ENCODE measurements at places on chromosomes 4 and X.

- DNase-seq = no peak
Measured at GRCh38 chr4:140134746-140135425, 19.1 kb downstream of the MAML3 start.

- no peak for DNase-seq
Measured at GRCh38 chr4:41079881-41080560, 134.3 kb downstream of the APBB2 start.

GRCh38 chr4:3518511-3518880 lies 13.7 kb downstream of the LRPAP1 start:
- no peak for DNase-seq

DNA sequence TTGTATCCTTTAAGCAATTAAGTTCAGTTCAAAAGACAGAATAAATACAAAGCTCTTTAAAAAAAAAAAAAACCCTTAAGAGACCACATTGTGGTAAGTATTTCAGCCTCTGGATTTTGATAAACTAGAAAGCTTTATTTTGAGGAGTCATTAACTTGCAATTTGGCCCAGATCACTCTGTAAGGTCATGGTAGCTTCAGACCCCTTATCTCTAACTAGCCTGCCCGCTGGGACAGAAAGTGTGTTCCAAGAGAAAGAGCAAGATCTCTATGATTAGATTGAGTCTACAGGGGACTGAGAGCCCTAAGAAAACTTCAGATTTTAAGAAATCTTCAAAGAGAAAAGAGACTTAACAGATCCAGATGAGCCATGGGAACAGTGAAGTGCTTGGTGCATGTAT lies 45.6 kb downstream of the GALNT7 start:
- no peak for DNase-seq

GRCh38 chrX:1248331-1249061 lies 20.1 kb upstream of the CSF2RA start:
- no peak for DNase-seq

- no peak for DNase-seq
Measured at GRCh38 chr4:106329041-106329618, 12.8 kb downstream of the AIMP1 start.

- no peak for DNase-seq
Measured at GRCh38 chrX:34404386-34405070, 252.6 kb downstream of the TMEM47 start.

DNA sequence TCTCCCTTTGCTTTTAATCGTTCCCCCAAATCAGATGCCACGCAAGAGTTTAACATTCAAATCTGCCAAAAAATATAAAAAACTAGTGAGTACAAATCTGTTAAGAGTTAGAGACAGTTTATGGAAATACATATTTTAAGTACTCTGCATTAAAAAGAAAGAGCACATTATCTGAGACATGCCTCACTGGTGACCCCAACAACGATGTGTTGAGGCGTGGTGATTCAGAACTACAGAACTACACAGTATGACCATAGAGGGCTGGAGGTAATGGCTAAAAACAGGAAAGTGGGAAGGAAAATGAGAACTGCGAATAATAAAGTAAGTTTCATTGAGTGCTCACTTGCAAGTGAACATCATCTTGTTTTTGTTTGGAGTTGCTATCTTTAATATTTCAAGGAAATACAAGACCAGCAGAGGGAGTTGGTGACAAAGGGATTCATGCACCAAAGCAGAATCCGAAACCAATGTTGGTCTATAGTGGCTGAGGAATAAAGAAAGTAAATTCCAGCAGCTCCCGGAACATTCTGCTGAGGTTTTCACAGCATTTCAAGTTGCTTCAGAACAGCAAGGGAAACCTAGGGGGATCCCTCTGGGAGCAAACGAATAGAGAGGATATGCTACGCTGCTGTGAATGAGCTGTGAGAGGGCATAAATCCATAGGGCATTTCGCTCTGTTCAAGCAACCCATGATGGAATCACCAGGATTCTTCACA lies 92.2 kb downstream of the DCHS2 start:
- no peak for DNase-seq

- no peak for DNase-seq
Measured at GRCh38 chr4:78517050-78517652, 34.4 kb upstream of the ANXA3 start.

- no peak for DNase-seq
Measured at GRCh38 chrX:127259742-127260141, 440.2 kb downstream of the PRR32 start.

- no peak for DNase-seq
Measured at GRCh38 chr4:123522646-123523045, 126.1 kb downstream of the SPRY1 start.

- no peak for DNase-seq
Measured at GRCh38 chr4:176090115-176090514, 24.5 kb downstream of the WDR17 start.

GRCh38 chr4:53688186-53688790 lies 97.0 kb upstream of the LNX1 start:
- peak; percentile 31 for DNase-seq

- DNase-seq = no peak
Measured at GRCh38 chrX:141904262-141904661, 568 bp downstream of the MAGEC1 start.

- DNase-seq = no peak
Measured at GRCh38 chrX:63735882-63736281, 49.1 kb downstream of the ARHGEF9 start.

DNA sequence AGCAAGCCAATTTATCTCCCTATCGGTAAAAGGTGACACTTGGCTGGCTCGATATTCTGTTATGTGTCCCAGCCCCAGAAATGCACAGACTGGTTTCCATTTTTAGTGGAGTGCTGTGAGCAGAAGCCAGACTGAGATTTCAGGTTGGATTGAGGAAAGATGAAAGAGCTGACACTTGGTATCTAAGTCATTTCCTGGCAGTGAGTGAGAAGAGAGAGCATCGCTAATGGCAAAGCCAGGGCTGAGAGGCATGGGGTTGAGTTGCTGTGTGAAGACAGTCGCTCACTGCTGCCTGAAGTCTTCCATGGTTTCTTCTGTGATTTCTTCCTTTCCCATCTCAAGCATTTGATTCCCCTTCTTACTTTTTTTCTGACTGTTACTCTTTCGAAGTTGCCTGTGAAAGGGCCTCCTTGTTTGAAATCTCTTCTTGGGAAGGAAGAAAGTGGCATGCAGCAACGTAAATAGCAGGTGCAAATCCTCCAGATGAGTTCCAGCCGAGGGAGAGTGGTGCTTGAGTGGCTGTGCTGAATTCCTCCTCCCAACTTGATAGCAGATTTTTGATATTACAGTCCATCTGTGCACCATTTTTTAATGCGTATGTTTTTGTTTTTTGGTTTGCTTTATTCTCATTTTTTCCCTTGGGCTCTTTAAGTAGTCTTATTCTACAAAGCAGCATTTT lies 109.2 kb upstream of the LIMCH1 start:
- no peak for DNase-seq

DNA sequence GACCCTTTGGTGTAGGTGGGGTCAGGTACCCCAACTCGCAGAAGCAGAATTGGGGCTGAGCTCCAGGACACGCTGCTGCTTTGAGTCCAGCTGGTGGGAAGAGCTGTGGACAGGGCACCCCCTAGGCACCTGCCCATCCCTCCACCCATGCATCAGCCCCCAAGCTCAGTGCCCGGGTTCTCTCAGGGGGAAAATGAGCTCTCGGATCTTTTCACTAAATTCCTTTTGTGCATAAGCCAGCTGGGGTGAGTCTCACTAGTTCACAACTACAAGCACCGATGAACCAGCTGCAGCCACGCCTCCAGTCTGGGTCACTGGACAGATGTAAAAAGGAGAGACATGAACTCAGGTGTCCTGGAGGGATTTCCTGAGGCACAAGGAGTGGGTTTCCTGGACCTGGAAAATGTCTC lies 286.8 kb downstream of the CRLF2 start:
- no peak for DNase-seq

DNA sequence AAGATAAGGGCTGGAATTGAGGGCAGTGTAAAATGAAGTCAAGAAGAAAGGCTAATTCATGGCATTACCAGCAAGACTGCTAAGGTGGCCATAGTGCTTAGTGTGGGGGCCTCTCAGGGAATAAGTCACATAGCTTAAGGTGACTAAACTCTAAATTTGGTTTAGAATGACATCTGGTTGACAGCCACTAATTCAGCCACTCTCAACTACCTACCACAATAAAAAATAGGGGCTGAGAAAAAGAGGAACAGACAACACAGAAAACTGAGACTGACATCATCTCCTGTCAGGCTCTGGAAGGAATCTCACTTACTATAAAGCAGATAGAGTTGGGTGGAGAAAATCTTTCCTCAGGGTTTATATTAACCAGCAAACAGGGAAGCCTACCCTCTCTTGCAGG lies 96.9 kb downstream of the CHRDL1 start:
- DNase-seq = no peak

GRCh38 chr4:109947457-109947856 lies 34.8 kb downstream of the EGF start:
- no peak for DNase-seq

DNA sequence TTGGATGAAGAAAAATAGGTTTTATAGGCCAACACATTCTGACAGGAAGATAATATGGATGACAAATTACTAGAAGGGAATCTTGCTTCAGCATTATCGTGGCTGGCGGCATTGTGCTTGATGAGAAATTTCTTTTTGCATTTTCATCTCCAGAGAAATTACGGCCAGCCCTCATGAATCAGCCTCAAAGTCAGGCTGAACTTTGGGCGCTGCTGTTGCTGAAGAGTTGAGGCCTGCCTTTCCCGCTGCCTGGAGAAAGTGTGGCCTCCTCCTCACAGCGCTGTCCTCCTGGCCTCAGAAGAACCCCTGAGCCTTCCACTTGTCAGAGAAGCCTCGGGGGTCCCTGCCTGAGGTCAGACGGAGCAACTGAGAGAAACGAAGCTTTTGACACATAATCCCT lies 272.4 kb upstream of the KCNIP4 start:
- DNase-seq = no peak

DNA sequence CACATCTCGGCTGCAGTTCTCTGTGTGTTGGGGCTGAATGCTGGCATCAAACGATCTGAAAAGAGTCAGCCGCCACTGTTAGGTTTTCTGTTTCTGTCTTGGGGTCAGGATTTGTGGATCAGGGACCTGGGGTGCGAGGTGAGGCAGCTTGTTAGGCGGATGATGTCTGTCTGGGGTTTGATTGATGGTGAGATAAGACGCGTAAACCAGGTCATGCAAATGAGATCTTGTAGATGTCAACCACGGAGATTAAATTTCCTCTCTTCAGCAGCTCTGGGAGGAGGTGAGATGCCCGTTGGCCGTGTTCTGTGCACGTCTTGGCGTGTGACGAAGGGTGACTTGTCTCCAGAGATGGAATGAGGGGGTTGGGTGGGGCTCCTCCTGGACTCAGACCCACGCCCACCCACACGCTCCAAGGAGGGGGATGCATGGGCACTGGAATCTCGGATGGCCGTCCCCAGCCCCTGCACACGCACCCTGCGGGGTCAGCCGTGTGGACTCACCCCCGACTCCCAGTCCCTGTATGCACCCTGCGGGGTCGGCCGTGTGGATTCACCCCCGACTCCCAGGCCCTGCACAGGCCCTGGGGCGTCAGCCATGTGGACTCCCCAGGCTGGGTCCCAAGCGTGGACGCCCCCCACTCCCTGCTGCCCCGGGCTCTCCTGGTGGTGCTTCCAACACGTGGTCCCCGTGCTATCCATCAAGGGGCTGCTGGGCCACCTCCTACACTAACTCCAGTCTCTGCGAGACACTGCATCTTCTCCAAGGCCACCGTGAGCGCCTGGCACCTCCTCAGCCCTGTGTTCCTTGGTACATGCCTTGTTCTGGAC lies 16.0 kb upstream of the UVSSA start:
- peak; percentile 52 for DNase-seq

GRCh38 chr4:184014301-184014700 lies 109.2 kb downstream of the STOX2 start:
- no peak for DNase-seq

DNA sequence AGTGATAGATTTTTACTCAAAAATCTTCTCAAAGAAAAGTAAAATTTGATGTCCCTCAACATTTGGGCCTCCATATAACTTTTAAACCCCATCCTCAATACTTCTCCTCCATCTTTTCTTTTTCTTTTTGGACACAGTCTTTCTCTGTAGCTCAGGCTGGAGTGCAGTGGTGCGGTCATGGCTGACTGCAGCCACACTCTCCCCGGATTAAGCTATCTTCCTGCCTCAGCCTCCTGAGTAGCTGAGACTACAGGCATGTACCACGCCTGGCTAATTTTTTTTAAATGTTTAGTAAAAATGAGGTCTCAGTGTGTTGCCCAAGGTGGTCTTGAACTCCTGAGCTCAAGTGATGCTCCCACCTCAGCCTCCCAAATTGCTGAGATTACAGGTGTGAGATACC lies 33.1 kb downstream of the KDM6A start:
- no peak for DNase-seq

- DNase-seq = no peak
Measured at GRCh38 chrX:33183361-33183760, 28.0 kb downstream of the DMD start.

GRCh38 chr4:30870513-30870912 lies 150.3 kb downstream of the PCDH7 start:
- DNase-seq = no peak

DNA sequence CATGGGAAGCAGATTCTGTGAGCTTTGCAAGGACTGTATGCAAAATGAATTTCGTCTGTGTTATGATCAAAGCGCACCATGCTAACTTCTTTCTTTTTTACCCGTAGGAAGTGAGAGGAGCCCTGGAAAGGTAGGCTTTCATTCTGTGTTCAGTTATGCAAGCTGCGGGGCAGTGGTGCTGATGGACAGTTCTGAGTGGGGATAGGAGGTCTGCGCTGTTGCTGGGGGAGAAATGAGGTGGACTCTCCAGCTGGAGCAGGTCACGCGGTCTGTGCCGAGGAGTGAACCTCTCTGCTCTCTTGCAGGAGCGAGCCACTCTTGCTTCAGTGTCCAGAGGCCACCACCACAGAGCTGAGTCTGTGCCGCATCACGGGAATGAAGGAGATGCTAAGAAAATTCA lies 4.5 kb downstream of the TRIML1 start:
- DNase-seq = no peak

DNA sequence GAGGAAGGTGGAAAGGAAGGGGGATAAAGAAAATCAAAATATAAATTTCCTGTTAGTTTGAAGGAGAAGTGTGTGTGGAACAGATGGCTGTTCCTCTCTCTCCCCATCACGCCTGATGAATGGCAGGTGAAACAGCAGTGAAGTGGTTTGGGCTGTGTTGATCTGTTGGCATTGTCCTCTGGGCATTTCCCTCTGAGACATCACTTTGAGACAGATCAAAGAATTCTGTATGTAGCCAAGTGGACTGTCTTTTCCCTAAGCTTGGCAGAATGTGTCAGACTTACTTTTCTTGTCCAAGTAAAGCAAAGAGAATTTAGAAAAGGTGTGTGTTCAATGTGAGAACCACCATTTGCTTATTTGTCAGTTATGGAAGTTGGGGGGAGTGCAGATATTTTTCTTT lies 47.5 kb downstream of the SEPTIN11 start:
- no peak for DNase-seq

GRCh38 chr4:144720491-144720890 lies 74.5 kb downstream of the HHIP start:
- no peak for DNase-seq

GRCh38 chr4:27088491-27088890 lies 227.8 kb downstream of the STIM2 start:
- DNase-seq = no peak

All from activated T-cell treated with anti-CD3 and anti-CD28 coated beads for 48 hours (primary cell).